Muscle of back (tissue), 13 donors: ENCODE measurements at places on chromosomes 2 and 18.

GRCh38 chr2:218999881-219000568 lies 6.8 kb upstream of the CRYBA2 start:
- no peak for DNase-seq

DNA sequence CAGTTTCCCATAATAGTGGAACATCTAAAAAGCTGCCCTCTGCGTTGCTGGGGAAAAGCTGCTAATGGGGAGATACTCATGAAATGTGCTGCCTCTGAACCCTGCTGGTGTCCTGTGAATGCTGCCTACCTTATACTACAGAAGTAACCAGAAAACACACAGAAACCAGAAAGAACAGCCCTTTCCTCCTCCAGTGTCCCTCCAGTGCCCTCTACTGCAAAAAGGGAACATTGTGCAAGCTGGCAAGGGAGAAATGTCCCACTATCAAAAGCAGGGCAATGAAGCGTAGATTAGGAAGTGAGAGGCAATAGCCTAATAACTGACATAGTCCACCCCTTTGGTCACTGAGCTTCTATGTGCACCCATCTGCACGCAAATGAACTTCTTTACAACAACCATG lies 162.7 kb upstream of the ETAA1 start:
- DNase-seq, result peak; percentile 14

GRCh38 chr2:174561972-174562370 lies 35.6 kb downstream of the WIPF1 start:
- DNase-seq, result peak; percentile 59

DNA sequence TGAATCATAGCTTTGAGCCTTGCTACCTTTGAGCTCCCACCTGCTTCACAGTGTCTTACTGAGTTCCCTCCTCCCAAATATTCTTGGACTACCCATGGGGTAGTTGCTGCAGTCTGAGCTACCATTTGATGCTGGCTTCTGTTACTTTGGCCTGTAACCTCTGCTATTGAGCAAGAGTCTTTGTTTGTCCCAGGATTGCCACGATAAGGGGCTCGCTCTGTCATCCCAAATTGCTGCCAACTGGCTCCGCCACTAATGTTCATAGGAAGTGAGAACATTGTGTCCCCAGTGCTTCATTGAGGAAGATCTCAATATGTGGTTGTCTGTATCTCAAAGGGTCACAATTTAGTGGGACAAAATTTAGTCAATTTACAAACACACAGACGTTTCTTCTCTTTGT lies 103.8 kb downstream of the TRIM43 start:
- no peak for DNase-seq

DNA sequence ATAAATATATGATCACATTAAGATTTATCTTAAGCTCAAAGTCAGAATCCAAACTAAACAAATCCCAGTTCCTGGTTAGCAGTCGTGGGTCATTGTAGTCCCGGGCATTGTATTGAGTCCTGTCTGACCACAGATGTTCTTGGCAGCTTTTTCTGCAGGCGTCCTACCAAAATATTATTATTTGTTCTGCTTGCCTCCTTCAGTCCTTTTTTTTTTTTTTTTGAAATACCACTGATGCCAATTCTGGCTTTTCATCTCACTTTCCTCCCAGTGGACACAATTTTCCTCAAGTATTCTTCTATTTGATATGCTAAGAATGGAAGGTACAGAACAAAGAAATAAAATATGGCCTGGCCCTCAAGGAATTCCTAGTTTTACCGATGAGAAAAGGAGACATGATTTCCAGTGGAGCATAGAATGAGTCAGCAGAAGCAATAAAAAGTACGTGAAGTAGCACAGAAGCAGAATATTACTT lies 151.6 kb downstream of the CSRNP3 start:
- DNase-seq, result no peak

DNA sequence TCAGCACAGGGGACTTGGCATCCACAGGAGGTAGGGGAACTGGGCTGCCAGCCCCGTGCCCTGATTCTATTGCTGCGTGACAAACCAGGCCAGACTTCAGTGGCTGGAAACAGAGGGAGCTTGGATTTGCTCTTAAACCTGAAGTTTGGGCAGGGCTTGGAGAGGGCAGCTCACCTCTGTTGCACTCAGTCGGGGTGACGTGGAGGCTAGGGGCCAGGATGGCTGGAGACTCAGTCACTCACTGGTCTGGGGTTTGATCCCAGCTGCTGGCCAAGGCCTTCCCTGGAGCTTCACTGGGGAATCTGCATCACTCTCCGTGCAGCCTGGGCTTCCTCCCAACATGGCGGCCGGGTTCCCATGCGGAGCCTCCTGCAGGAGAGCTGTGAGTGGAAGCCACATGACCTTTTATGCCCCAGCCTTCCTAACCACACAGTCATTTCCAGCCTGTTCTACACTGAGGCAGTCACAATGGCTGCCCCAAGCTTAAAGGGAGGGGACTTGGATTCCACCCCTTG lies 175.2 kb upstream of the HDAC4 start:
- DNase-seq, result no peak

GRCh38 chr18:3610813-3611212 lies 160.8 kb downstream of the TGIF1 start:
- DNase-seq, result no peak

GRCh38 chr2:85797263-85797660 lies 43.5 kb downstream of the ATOH8 start:
- DNase-seq, result no peak

DNA sequence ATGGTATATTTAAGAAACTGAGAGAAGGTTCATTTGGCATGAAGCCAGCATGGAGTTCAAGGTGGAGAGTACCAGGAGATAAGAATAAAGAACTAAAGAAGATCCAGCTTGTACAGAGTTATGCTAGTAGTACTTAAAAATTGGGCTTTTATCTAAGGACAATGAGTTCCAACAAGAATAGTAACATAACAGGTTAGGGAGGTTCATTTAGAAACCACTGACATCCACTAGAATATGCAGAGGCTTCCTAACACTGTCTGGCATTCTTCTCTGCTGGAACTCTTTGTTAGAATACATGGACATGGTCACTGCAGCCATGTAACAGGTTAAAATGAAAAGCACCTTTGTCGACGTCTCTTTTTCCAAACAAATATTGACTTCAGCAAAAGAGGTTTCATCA lies 42.6 kb upstream of the DSC1 start:
- DNase-seq, result no peak

- no peak for DNase-seq
Observed at GRCh38 chr18:76750917-76751890, 71.2 kb upstream of the ZNF236 start.

DNA sequence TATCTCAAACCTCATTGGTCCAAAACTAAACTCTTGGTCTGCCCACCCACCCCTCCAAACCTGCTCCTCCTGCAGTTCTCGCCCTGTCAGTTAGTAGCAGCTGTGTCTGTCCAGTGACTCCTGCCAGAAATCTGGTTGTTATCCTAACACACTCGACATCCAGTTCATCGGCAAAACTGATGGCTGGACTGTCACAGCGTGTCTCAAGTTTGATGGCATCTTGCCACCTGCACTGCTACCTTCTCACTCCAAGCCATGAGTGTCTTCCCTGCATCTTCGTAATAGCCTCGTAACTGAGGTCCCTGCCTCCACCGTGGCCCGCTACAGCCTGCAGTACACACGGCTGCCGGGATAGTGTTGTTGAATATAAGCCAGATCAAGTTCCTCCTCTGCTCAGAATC lies 470.1 kb upstream of the RAB12 start:
- peak; percentile 47 for DNase-seq

DNA sequence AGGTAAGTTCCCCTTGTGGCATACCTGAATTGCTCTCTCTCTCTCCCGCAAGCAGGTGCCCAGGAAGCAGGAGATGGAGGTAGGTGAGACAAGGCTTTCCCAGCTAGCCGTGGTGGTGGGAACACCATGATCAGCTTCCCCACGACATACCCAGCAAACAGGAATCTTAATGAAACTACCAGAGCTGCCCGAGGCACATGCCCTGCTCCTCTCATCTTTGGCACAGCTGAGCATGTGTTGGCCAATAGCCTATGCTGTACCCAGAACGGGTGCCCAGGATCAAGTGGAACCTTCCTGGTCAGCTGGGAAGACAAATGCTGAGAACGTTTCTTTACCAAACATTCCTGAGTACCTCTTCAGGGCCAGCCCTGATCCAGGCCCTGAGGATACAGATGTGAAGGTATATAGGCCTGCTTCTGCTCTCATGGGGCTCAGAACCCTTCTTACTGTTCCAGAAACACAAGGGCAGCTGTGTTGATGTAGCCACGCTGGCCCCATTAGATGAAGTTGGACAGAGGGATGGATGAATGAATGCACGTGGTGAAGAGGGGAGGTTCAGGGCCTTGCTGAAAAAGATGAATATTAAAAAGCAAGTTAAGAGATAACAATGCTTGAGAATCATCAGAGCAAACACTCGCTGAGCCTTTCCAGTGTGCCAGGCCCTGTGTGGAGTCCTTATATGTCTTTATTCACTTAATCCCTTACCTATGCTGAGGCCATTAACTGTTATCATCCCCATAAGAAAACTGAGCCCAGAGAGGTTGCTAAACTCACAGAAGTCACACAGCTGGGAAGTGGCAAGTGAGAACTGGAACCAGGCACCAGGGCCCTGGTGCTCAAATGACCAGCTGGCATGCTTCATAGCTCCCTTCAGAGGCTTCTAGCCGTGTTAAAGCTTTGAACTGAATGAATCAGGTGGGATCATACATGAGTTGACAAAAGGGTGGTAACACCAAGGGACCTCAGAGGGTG lies 68.8 kb upstream of the TMEM247 start:
- DNase-seq, result no peak

DNA sequence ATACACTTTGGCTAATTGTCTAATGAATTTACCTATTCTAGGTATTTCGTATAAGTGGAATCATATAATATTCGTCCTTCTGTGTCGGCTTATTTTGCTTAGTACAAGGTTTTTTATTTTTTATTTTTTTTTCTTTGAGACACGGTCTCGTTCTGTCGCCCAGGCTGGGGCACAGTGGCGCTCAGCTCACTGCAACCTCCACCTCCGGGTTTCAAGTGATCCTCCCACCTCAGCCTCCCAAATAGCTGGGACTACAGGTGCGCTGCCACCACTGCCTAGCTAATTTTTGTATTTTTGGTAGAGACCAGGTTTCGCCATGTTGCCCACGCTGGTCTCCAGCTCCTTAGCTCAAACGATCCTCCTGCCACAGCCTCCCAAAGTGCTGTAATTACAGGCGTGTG lies 38.2 kb downstream of the PCBP1 start:
- DNase-seq, result no peak

DNA sequence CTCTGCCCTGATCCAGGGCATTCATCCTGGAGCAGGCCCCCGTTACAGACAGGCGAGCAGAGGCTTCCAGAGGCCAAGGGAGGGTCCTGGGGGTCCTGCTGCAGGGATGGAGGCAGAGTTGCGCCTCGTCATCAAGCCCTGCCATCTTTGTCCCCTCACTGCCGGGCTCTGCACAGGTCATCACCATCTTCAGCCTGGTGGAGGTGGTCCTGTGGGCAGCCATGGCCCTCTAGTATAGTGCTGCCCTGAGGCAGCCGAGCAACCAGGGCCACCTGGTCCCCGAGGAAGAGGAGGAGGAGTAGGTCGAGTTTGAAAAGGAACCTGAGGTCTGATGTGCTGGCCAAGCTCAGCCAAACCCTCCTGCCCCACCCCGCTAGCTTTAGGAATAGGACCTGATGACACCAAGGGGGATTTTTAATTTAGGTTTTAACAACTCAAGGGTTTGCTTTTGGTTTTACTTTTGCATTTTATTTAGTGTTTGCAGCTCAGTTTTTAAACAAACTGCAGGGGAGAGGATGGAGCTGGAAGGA lies 8.8 kb upstream of the ALPI start:
- DNase-seq, result no peak

- no peak for DNase-seq
Observed at GRCh38 chr18:63588909-63589308, 1.8 kb downstream of the SERPINB13 start.

GRCh38 chr2:121862286-121862685 lies 106.8 kb downstream of the TSN start:
- DNase-seq, result no peak

GRCh38 chr2:118225666-118226065 lies 137.4 kb downstream of the INSIG2 start:
- DNase-seq, result peak; percentile 30

GRCh38 chr2:173747035-173747434 lies 218.1 kb downstream of the SP3 start:
- DNase-seq, result no peak

DNA sequence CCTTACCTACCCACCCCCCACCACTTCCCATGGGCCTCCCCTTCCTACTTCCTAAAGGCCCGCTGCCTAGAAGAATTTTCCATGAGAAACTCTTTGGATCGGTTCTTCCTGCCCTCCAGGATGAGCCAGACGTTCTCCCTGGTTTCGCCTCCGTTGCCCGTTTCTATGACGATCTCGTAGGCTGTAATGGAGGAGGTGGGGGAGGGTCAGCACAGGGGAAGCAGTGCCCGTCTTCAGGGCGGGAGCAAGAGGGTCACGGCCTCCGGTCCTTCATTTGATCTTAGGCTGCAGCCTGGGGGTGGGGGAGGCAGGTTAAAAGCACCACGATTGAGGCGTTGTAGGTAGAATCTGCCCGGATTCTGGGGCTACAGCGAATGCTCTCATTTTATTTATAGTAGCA lies 172.0 kb downstream of the LOXHD1 start:
- no peak for DNase-seq

DNA sequence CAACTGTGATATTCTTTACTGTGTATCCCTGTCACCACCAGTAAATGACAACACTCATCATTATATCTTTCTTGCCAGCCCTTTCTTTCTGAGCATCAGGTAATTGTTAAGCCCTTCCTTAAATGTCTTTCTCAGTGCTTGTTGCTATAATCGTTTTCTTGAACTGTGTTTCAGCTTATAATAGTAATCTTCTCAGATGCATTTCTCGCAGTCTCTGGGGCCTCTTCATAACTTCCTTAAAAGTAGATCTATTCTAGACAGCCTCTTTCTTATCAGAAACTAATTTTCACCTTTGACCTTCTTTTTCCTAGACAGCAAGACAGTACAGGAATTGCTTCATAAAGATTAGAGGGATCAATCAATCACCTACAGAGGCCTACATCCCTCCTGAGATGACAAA lies 648.1 kb downstream of the CPS1 start:
- no peak for DNase-seq

DNA sequence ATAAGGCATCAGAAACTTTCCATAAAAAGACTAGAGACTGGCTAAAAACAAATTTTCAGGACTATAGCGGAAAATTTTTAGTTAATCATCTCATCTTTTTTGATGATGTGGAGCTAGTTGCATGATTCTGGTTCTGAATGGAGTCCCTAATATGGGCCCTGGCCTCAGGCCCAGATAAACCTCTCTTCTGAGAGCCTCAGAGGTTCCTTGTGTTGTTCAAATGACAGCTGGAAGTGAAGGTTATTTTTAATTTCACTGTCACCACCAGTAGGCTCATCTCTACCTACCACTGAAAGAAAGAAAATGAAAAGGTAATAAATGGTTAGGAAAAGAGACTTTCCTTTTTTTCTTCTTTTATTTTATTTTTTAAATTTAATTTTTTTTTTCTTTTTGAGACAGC lies 75.9 kb downstream of the EVA1A start:
- no peak for DNase-seq

DNA sequence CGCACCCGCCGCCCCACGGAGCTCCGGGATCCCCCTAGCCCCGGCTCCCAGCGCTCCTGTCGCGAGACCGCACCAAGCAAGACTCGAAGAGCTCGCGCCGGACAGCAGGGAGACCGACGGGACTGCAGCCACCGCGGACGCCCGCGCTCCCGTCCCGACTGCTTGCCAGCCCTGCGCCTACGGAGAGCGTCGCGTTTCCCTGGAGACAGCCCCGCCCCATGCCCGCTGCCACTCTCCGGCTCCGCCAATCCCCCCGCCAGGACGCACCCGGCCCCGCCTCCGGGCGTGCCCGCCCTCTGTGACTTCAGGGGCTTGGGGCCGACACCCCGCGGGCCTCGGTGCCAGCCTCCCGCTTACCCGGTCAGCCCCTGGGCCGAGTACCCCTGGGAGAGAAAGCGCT lies at the start of gene ANKMY1:
Gene ANKMY1 (minus strand): TSS at position 181 of the 400 bp plus-strand sequence. CDS start 653 bp downstream, outside the sequence.
- DNase-seq, result peak; percentile 47
